ENCODE measurements at places on chromosomes 5 and 9.

- DNase-seq = no peak
Observed at GRCh38 chr5:36414869-36415282, 113.2 kb upstream of the RANBP3L start.

DNA sequence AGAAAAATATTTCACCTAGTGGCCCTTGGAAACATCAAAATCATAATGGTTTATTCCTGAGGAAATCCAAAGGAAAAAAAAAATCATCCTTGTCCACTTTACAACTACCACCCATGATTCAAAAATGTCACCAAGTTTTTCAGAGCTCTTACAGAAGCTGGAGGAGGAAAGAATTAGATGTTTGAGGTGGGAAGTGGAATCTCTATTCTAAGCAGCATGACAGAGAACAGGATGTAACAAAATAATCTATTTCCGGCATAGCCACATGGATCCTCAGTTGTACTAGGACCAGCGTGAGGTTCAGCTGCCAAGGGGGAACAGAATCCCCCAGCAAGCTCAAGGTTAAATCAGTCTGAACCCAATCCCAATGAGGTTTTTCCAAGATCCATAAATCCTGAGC lies 40.2 kb downstream of the FBXW11 start:
- DNase-seq = no peak

DNA sequence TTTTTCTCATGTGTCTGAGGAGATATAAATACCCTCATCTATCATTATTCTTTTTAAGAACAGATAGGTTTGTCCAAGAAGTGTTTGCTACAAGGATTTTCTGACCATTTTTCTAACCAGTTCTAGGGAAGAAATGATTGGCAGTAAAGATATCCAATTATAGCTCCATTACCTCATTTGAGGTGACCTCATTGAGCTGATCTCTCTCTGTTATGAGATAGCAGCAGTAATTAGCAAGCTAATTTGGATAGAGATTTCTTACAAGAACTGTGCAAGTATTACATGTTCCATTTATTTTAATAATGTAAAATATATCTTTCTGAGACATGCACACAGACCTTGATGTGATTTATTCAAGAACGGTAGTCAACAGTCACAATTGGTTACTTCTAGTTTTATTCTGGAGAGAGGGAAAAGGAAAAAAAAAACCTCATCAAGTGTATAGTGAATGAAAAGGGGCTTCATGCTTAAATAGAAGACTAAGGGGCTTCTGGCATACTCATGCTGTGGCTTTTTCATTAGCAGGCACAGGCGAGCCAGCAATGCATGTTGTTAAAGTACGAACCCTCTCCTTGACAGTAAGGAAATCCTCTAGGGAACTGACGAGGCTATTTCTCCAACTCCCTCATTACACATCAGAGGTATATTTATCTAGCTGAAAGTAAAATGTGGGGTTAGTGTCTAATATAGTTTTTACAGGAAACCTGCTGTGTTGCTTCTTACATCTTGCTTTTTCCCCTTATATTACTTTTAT lies 127.3 kb downstream of the NUDT12 start:
- no peak for DNase-seq

DNA sequence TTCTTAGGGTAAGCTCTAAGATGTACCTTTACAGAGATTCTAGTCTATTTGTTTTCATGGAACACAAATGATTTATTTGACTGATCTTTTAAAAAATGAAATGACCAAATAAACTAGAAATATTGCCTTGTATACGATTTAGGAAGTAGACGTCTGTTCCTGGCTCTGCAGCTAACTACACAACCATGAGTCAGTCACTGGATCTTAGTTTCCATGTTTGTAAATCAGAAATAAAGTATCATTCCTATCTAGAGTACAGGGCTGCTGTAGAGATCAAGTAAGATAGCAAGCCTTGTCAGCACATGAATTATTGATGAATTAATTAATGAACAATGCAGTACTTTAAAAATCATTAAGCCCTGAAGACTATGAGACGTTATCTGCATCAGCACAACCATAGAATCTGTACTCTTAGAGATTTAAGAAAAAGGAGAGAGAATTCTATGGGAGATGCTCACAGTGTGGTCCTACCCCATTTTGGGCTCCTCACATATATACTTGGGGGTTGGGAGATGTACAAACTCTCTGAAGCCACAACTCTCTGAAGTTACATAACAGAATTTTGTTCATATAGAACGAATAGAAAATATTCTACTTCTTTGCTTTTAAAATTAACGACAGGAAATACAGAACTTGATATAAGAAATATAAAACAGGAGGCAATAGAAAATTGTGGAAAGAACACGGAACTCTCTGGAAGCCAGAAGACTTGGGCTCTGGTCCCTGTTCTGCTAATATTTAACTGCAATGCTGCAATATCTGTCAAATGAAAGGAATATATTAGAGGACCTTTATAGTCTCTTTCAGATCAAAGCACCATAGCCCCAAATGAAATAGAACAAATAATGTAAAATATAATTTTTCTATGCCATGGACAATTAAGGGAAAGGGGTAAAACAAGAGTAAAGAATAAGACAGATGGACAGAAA lies 48.4 kb upstream of the HNRNPA0 start:
- no peak for DNase-seq

DNA sequence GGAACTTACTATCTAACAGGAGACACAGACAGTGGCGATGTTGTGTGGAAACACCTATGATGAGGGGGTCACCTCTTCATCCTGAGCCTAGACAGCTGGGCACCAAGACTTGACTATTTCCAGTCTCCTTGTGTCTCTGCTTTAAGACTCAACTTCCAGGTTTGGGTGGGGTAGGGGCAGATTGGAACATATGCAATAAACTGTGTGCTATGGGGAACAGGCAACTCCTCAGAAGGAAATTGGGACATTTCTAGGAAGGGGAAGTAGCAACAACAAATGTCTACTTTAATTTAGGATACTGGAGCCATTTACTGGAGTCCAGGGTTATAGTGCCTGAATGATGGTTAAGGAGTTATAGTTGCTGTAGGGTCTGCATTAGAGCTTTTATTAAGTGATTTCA lies 57.3 kb downstream of the FGF18 start:
- no peak for DNase-seq

GRCh38 chr9:5958273-5958672 lies 57.2 kb downstream of the RANBP6 start:
- DNase-seq = no peak

- DNase-seq = no peak
Observed at GRCh38 chr9:82513242-82513751, 524.7 kb downstream of the SPATA31D1 start.

DNA sequence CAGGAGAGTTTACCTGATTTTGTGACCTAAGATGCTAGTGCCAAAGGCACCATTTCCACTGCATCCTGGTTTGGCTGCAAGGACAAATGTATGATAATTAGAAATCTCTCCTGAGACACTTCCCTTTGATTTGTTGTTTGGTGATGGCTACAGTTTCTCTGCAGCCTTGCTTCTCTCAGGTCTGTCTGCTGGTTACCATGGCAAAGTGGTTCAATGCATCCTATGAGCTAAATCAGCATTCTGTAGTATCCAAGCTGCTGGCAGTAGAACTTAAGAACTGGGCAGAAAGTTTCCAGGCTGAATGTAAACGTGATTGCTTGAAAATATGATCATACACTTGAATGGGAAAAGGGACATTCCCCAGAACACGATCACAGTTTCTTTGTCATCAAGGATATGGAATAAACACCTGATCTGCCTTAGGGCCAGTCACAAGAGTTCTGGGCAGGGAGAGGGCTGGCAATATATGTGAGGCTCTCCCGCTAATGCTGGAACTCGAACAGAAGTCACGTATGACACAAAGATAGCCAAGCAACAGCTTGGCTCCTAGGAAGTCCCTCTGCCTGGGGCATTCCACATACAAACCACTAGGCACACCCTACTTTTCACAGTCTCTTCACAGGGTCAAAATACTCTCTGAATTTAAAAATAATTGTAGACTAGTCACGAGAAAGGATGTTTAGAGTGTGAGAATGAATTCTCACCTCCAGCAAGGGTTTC lies 138.1 kb upstream of the GRAMD2B start:
- DNase-seq = no peak

DNA sequence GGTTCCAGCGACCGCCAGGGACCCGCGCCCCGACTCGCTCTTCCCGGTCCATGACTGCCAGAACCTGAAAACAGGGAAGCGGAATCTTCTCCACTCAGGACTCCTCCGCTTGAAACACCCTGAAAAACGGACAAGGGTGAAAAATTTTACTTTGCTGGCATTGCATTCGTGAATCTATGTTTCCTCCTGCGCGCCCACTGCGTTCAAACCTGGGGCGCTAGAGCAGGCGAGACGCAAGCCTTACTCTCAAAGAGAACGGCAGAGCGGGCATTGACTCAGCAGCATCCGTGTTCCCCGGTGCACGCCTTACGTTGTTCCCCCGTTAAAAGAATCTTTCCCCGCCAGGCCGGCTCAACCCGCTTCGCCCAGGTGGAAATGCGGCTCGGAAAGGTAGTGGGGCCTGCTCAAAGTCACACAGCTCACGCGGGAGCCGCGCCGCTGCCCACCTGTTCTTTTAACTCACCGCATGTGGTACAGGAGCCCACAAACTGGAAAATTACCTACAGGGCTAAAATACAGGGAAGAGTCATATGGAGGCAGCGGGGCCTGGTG lies 999 bp upstream of the DRD1 start:
- DNase-seq = no peak

GRCh38 chr5:41176952-41177351 lies 36.4 kb downstream of the C6 start:
- no peak for DNase-seq

DNA sequence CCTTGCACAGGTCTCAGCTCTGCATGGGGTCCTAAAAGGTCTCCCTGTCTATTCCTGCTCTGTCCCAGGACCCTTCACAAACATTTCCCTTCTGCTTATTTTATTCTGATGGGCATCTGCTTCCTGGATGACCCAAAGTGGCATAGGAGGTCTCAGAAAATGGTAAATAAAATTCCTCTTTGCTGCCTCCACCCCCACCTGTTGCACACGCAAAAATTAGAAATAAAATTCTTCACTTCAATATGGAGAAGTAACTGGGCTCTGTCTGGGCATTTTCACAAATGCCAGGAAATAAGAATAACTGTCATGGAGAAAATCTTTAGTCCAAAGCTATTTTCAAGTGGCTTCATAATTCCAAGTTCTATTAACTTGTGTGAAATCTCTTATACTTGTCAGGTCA lies 106.6 kb upstream of the MAP1B start:
- no peak for DNase-seq

DNA sequence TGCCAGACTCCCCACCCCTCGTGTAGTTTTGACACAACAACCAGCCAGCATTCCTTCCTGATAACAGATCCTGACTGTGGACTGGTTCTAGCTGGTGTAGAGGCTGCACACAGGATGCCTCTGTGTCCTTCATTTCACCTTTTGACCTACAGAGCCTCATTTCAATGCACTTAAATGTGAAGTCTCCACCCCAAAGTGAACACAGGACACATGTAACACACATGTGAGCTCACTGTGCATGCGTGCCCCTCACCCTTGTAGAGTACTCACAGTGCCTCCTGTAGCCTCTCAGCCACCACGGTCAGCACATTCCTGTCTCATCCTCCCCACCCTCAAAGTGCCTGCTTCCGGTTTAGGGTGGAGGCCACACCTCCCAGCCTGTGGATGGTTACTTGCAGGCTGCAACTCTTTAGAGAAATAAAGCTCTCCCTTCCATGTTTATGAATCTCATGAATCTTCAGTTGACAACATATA lies 11.6 kb upstream of the NKD2 start:
- DNase-seq = no peak

DNA sequence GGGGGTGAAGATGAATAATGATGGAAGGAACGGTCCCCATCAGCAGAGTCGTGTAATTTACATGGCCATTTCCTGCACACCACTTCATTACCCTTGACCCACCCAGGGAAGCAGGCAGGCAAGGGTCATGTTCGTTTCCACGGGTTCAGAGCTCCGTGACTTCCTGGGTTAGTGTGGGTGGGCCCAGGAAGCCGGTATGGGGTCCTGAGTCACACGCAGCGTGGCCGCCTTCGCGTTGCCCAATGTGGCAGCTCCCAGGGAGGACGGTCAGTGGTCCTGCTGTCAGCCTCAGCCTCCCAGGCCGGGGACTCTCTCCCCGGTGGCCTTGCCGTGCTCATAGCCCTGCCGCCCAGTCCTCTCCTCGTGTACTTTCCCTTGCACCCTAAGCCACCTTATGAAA lies 5.1 kb upstream of the TERT start:
- DNase-seq = no peak

DNA sequence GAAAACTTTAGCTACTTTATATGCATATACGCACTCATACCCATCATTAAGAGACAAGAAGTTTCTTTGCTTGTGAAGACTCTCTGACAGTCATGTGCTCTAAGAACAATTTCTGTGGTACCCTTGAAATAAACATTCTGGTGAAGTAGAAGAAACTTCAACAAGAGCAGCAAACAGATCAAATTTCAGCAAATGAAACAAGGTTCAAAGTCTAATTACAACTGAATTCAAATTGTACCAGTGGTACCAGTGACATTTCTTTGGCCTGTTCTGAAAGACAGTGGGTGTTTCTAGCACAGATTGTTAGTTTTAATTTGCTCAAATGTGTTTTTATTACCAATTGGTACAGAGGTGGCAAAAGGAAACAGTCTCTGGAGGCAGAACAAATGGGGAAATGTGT lies 391.0 kb downstream of the CHSY3 start:
- DNase-seq = no peak

- no peak for DNase-seq
Observed at GRCh38 chr5:121031491-121031890, 567.4 kb downstream of the PRR16 start.

- DNase-seq = no peak
Observed at GRCh38 chr5:124593952-124594351, 152.5 kb downstream of the ZNF608 start.

DNA sequence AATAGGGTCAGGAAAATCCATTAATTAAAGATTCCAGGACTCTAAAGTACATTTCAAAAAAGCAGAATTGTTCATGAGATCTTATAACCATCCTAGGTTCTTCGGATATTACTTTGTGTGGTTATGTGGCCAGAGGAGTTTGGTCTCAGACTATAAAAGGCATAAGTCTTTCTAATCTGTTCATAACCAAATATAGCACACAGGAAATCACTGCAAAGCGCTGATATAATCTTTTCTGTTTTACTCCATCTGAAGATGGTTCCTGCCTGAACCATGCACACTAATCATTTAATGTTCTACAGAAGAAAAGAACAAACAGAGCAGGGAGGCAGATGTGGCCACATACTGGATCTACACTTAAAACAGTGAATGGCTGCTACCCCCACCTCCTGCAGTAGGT lies 182.8 kb downstream of the SEMA5A start:
- no peak for DNase-seq
